ENCODE measurements at places on chromosomes 7 and 10.
A peak's percentile ranks its signal among the peaks of the same experiment; 100 is the strongest.

GRCh38 chr10:79260811-79261740, 86.2 kb upstream of the PPIF start:
- peak; percentile 91 for DNase-seq

- DNase-seq: peak; percentile 17
Observed at GRCh38 chr7:38934536-38934935, 25.5 kb upstream of the VPS41 start.

DNA sequence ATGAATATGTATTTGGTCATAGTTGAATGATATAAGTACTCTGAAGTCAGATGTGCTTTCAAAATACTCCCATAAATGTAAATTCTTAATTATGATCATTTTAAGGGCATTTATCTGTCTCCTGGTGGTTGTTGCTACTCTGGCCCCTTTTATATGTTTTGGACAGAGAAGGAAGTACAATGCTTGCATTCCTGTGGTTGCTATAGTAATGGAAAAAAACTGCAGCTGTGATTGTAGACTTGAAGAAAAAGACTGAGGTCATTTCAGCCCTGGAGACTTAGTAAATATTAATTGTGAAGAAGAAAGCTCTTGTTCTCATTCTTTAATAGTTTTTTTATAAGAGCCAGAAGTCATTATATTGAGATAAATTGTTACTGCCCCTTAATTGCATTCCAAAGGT, 70.2 kb upstream of the FERD3L start:
- no peak for DNase-seq

- DNase-seq: no peak
Observed at GRCh38 chr7:27579565-27579964, 83.1 kb downstream of the HIBADH start.

GRCh38 chr7:43689115-43689514, 40.2 kb downstream of the COA1 start:
- DNase-seq: no peak

DNA sequence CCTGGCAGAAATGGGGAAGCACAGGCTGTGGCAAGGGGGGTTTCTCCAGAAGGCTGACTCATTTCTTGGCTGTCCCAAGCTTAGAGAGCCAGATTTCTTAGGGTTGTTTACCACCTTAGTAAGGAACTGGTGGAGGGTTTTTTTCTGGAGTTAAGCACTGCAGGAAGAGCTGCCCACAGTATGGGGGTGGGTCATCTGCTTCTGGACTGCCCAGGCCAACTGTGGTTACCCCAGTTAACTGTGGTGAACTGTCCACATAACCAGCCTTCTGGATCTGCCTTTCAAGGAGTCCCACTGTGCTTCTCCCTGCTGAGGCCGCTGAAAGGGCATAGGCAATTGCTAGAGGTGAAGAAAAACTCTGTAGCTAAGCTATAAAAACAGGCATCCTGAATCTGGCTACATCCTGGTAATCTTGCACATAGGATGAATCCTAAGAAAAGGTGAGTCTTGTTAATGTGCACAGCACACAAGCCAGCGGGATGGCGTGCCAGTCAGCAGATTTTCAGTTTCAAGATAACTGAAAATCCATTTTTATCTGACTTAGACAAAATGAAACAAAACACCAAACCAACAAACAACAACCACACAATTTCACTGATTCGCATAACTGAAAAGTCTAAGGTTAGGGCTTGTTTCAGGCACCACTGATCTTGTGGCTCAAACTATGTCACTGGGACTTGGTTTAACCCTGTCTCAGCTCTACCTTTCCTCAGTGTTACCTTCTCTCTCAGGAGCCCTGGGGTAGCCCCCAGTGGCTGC, 21.6 kb upstream of the TSPAN33 start:
- DNase-seq: no peak

DNA sequence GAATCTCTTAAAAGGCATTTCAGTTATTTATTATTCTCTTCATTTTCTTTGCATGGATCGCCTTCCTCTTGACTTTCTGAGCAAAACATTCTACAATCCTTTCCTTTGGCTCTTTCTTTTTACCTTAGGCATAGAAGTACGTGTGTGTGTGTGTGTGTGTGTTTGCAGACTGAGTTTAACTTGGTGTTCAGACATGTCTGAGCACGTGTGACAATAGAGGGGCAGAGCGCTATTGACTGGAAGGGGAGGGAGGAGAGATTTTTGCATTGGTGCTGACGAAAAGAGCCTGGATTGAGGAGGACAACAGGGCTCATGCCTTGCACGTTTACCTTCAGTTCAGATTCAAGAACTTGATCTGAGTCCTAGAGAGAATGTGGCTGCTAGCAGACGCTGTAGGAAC, 129.8 kb downstream of the SEC23IP start:
- no peak for DNase-seq

DNA sequence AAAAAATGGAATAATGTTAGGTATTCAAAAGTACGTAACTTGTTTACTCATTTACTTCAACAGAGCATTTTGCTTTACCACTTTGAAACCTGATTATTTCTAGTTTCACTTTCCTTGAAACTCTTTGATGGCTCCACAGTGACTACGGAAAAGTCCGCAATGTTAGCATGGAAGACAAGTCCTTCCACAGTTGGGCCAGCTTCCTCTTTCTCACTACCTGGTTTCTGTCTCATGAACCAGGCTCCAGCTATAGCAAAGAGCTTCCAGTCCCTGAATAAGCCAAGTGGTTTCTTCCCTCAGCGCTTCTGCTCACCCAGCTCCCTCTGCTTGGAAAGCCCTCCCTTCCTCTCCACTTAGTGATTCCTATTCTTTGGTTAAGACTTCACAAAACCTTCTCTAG, 44.8 kb upstream of the SLC16A12 start:
- no peak for DNase-seq

- peak; percentile 19 for DNase-seq
Observed at GRCh38 chr7:37488163-37488764, 39.6 kb upstream of the ELMO1 start.

GRCh38 chr10:64528294-64529002, 1007.2 kb downstream of the REEP3 start:
- no peak for DNase-seq

DNA sequence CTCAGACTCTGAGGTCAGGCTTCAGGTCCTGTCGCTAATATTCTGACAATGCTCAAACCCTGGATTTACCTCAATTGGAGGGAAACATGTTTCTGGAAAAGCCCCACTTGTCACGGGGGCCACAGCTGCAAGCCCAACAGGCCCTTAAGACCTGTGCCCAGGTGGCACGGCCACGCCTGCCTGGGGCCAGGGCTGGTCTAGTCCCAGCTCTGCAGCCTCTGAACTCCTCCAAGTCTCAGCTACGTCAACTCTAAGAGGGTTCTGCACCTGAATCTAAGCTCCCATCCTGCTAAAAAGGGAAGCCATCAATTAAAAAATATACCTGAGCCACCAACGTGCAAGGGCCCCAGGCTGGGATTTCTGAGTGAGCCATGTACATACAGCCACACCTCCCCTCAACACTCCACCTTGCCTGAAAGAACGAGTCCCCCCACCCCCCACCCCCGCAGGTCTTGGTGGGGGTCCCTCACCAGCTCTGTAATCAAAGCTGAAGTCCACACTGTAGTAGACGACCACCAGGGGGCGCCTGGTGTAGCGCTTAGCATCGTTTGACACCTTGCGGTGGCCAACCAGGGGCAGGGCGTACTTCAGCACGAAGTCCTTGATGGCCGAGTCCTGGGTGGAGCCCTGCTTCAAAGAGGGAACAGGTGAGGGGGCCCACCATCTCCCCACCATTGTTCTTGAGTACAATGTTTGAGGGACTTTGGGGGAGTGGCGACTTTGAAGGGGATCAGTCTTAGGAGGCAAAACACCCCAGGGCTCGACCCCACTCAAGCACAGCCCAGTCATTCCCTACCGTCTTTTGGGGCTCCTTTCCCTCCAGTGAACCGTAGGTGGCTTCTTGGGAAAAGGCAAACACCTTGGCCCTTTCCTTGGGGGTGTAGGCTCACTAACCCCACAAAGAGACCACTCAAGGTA, 22.6 kb downstream of the PDIA4 start:
- DNase-seq: peak; percentile 86

- DNase-seq: no peak
Observed at GRCh38 chr10:132328106-132328505, 3.9 kb upstream of the LRRC27 start.

DNA sequence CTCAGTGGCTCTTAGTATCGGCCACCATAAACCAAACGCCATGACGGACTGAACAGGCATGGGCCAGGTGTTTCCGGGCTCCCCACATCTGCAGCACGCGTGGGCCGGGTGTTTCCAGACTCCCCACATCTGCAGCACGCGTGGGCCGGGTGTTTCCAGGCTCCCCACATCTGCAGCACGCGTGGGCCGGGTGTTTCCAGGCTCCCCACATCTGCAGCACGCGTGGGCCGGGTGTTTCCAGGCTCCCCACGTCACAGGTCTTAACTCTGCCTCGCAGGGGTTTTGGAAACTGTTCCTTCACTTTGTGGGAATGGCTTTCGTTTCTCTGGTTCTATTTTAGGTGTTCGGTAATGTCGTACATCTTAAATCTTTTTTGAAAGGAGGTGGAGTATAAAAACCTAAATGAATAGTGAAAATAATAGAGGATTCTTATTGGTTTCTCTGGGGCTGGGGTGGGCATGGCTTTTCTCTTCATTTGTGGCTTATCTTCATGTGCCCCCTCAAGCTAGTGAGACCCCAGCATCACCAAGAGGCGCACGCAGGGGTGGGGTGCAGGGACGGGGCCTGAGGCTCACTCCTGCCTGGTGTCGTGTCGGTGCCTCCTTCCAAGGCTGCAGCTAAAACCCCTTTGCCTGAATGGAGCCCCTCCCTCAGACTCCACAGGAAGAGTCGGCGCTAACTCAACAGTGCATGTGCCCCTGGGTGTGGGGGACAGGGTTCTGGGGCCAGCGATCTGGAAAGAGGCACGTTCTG, 126.3 kb downstream of the WDR37 start:
- DNase-seq: no peak

DNA sequence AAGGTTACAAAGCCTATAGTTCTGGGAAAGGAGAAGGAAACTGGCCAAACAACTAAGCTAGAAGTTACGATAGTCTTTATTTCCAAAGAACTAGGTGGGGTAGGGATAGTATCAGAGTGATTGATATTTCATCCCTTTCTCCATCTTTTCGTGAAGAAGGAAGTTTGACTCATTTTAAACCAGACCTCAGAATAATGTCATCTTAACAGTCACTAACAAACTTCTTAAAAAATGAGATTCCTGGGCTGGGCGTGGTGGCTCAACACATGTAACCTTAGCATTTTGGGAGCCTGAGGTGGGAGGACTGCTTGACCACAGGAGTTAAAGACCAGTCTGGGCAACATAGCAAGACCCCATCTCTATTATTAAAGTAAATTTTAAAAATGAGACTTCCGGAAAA, 69.4 kb downstream of the ARL4A start:
- DNase-seq: no peak

DNA sequence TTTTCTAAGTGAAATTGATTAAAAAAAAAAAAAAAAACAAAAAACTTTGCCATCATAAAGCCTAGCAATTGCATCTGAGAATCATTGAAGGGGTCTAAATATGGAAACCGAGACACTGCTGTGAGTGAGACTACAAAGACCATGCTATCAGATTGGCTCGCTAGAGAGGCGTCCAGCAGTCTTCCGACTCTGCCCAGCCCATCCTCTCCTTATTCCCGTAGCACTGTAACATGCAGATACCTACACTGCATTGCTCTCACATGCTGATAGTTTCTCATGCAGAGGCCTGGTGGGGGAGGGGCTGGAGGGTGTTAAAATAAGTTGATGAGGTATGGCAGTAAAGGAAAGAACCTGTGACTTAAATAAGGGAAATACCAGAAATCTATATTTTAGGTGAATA, 130.7 kb downstream of the NRF1 start:
- no peak for DNase-seq

DNA sequence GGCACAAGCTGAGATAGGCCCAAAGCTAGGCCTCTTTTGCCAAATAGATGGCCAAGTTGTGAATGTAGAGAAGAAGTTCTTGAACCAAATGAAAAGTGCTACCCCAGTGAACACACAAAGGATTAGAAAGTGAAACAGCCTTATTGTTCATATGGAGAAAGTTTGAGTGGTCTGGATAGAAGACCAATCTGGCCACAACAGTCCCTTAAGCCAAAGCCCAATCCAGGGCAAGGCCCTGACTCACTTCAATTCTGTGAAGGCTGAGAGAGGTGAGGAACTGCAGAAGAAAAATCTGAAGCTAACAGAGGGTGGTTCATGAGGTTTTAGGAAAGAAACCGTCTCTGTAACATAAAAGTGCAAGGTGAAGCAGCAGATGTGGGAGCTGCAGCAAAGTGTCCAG, 18.7 kb upstream of the ATP6V0A4 start:
- DNase-seq: no peak

DNA sequence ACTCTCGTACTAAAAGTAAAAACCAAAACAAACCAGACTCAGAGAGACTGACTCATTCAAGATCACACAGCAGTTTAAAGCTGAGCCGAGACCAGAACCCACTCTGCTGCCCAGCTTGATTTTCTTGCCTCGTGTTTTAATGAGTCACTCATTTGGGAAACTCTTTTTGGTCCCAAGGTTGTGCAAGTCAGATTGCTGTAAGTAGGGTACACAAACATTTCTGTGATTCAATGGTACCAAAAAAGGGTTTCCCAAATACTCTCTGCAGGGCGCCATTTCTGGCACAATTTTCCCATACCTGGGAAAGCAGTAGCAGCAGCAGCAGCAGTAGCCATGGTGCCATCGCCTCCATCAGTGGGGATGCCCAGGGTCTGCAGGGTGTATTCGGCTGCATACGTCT, 69.9 kb downstream of the ASAH2B start:
- no peak for DNase-seq

- no peak for DNase-seq
Observed at GRCh38 chr7:43509906-43510305, 73.0 kb upstream of the STK17A start.

- no peak for DNase-seq
Observed at GRCh38 chr10:52284416-52285013, 29.6 kb upstream of the DKK1 start.

- DNase-seq: no peak
Observed at GRCh38 chr7:107932805-107933204, 41.8 kb downstream of the DLD start.

- DNase-seq: no peak
Observed at GRCh38 chr7:116679500-116679899, 7.5 kb downstream of the MET start.

GRCh38 chr10:11560076-11560709, 51.3 kb downstream of the USP6NL start:
- no peak for DNase-seq

- DNase-seq: peak; percentile 2
Observed at GRCh38 chr7:157528785-157529341, 192.1 kb downstream of the DNAJB6 start.

DNA sequence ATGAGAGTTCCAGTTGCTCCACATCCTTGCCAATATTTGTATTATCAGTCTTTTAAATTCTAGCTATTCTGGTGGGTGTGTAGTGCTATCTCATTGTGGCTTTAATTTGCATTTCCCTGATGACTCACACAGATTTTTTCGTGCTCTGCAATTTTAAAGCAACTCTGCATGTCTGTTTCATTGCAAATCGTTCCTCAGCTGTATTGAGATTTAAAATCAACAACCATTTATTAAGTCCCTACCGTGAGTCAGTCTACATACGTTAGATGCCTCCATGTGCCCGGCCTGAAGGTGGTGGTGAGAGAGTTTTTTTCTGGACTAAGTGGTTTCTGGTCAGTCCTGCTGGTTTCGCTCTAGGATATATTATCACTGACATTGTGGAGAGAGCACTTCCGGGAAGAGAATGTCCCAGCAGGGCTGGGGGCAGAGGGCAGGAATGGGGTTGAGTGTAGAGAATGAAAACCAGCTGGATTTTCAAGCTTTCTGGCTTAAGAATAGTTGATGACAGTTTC, 8.4 kb upstream of the HYCC1 start:
- no peak for DNase-seq

- DNase-seq: no peak
Observed at GRCh38 chr10:120002785-120003184, 110.3 kb downstream of the SEC23IP start.

- no peak for DNase-seq
Observed at GRCh38 chr10:79058899-79059841, 9.6 kb upstream of the ZMIZ1 start.

- DNase-seq: no peak
Observed at GRCh38 chr10:22489975-22490374, 144.7 kb downstream of the SPAG6 start.

All from WERI-Rb-1 (cell line).